ENCODE measurements at places on chromosomes 4 and X. TPM values are rescaled to one million over a fixed set of nuclear protein-coding genes. Genes with fewer than 3 reads are reported as not detected.
A peak's percentile ranks its signal among the peaks of the same experiment; 100 is the strongest.

GRCh38 chr4:16123356-16124084, 39.7 kb upstream of the PROM1 start:
- DNase-seq: no peak

DNA sequence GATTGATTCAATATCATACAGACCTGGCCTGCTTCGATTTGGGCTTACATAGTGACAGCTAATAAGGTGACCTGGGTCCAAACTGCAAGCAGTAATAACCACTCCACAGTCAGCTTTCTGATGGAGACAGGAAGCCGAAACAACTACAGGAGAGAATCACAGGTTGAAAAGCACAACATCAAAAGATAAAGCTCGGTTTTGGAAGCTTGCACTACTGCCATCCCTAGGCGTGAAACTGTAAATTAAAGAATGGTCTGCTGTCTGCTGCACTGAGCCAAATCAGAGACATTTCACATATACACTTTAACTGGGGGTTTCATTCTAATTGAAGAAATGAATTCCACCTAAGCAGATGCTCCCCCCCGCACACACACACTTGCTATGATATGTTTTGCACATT, 116.3 kb downstream of the DHX15 start:
- DNase-seq: no peak

DNA sequence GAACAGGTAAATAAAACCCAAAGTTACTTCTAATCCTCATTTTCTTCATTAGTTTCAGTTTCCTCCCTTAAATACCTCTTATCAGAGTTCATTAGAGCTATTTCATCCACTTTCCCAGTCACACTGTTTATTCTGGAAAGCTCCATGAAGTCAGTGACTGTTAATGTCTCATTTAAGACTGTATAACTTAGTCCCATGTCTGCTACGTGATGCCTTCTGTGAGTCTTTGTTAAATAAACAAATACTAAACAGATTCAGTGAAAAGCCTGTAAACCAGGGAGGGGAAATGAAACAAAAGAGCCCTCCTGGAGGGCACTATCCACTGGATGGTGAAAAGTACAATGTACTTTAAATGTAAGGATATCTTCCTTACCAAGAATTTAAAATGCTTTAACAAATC, 24.7 kb downstream of the ACE2 start:
- DNase-seq: no peak

GRCh38 chr4:88396681-88397080, 18.0 kb downstream of the HERC6 start:
- no peak for DNase-seq

DNA sequence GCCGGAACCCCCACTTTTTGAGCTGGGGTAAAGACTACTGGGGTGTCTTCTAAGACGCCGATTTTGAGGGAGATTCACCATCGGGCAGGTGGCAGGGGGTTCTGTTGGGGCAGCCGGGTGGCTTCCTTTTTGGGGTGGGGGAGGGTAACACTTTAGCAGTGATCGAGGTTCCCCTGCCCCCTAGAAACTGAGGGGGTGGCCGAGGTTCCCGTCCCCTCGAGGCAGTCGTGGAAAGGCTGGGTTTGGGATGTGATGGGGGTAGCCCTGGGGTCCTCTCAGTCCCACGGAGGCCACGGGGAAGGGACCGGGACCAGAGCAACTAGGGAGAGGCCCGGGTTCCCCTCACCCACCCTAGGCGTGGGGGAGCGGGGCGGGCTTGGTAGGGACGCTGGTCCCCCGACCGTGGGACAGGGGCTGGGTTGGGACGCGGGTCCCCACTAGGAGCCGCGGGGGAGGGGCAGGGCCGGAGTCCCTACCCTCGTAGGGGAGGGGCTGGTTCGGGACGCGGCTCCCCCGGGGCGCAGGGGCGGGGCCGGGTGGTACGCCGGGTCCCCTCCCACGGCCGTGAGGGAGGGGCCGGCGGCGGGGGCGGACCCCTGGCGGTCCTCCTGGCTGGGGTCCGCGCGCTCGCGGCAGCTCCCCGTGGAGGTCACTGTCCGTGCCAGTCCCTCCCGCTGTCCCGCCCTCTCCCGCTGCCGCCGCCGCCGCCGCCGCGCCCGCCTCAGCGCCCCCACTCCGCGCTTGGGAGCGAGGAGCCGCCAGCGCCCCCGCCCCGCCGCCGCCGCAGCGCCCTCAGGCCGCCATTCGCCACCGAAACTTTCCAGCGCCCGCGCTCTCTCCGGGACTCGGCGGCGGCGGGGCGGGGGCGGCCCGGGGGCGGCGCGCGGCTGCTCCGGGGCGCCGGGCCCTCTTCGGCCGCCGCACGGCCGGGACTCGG, at the start of gene TBL1X:
TSS of gene TBL1X (plus strand) at position 624 of the 937 bp plus-strand sequence. CDS start 188,529 bp downstream, outside the sequence.
- peak; percentile 48 for DNase-seq

The GYPE gene
- not detected for total RNA-seq

DNA sequence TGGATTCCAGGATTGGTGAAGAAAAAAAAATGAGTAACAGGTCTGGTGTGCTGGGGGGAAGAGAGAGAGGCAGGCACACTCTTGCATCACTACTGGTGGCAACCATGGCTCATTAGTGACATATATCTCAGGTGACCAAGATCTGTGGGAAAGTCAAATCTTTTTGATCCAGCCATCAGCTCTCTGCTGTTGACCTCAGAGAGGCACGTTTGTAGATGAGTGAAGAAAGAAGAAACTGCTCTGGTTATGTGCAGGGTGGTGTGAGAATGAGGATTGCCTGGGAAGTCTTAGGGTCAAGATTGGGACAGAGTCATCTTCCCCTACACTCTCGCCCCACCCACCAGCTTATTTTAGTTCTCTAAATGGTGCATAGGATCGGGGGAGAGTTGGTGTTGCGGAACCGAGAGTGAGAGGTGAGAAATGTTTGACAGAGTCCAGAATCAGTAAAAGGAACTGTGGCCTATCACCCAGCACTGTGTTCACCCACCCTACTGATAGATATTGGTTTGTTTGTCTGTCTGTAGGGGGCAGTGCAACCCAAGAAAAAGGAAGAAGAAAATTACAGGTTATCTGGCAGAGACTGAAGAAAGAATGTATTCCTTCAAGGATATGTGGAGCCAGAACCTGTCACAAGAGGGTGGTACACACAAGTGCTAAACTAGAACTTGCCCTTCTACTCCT, 21.9 kb downstream of the ARMCX6 start:
- no peak for DNase-seq

DNA sequence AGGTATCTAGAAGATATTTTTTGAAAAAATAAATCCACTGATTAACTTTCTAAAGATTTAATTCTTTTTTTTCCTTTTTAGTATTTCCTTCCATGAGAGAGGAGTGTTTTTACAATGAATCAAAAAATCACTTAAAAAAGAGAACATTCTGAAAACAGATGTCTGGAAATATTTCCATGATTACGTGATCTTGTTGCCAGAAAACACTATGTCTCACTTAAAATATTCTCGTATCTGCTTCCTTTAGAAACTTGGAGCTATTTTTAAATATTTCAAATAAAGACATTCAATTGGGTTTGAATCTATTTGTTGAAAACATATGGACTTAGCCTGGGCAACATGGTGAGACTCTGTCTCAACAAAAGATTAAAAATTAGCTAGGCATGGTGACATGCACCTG, 232.8 kb upstream of the RASGEF1B start:
- no peak for DNase-seq

DNA sequence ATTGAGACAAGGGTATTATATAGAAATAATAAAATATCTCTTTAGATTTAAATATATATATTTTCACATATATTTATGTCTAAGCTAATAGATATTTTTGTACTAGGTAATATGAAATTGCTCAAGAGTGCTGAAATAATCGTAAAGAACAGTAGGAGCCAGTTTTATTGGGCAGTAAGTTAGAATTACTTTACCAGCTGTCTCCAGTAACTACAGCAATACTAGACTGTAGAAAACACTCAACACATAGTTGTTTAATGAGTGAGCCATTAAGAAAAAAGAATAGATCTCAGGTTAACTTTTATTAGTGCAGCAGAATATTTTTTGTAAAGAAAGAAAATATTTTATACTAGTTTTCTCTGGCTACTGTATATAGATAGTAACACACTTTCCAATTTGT, 715.2 kb downstream of the TRIML1 start:
- DNase-seq: no peak

The SNCA gene
- 1.2 TPM for total RNA-seq

Measured in Peyer's patch (tissue), 4 donors.